Stimulated activated CD8-positive, alpha-beta memory T cell treated with anti-CD3 and anti-CD28 coated beads, Interleukin-12 subunit alpha, Interleukin-12 subunit beta, amount 100 ng/mL, for 4 hours (primary cell): ENCODE measurements at places on chromosomes 16 and 17.
A peak's percentile ranks its signal among the peaks of the same experiment; 100 is the strongest.

DNA sequence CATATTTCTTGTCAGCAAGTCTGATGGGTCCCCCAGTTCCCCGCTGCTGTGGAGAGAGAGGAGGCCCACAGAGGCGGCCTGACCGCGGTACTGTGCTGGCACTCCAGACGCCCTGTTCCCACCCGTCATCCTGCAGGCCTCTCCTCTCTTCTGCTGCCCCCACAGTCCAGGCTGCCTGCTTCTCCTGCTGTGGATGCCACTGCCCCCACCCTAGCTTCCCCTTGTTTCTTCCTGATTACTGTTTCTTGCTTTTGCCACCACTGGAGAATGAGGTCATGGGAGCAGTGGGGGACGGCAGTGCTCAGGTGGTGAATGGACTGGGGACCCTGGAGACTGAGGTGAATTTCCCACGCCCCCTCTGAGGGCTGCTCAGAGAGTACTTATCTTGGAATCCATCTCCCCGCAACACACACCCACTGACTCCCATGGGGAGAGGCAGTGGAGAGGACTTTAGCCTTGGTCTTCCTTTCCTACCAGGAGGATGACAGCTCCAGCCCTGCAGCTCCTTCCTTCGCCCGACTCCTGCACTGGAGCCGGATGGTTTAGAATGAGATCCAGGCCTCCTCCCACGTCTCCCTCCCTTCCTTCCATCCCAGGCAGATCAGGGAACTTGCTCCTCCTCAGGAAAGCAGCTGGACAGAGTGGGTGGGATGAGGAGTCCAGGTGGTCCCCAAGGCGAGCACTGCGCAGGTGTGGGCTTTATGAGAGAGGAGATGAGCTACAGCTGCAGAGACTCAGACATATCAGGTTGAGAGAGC, 60.4 kb downstream of the PLXDC1 start:
- DNase-seq, result no peak

DNA sequence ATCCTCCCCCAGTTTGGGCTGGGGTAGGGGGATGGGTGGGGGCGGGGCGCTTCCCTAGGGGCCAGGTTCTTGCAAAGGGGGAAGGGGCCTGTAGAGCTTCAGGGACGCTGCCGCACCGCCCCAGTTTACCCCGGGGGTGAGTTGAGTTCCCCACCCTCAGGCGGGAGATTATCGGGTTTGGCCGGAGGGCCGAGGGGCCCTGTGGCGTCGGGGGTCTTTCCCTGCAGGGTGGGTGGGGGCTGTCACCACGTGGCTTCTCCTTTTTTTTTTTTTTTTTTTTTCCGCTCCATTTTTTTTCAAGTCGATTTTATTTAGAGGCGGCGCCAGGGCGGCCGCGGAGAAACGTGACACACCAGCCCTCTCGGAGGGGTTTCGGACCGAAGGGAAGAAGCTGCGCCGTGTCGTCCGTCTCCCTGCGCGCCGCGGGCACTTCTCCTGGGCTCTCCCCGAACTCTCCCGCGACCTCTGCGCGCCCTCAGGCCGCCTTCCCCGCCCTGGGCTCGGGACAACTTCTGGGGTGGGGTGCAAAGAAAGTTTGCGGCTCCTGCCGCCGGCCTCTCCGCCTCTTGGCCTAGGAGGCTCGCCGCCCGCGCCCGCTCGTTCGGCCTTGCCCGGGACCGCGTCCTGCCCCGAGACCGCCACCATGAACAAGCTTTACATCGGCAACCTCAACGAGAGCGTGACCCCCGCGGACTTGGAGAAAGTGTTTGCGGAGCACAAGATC, at the start of gene IGF2BP1:
Gene IGF2BP1, plus strand, starts transcription at position 283 of the 724 bp plus-strand sequence. Its CDS starts 361 bp downstream, at position 644.
- DNase-seq, result no peak

- no peak for DNase-seq
Measured at GRCh38 chr16:12084436-12084835, 107.9 kb downstream of the SNX29 start.

DNA sequence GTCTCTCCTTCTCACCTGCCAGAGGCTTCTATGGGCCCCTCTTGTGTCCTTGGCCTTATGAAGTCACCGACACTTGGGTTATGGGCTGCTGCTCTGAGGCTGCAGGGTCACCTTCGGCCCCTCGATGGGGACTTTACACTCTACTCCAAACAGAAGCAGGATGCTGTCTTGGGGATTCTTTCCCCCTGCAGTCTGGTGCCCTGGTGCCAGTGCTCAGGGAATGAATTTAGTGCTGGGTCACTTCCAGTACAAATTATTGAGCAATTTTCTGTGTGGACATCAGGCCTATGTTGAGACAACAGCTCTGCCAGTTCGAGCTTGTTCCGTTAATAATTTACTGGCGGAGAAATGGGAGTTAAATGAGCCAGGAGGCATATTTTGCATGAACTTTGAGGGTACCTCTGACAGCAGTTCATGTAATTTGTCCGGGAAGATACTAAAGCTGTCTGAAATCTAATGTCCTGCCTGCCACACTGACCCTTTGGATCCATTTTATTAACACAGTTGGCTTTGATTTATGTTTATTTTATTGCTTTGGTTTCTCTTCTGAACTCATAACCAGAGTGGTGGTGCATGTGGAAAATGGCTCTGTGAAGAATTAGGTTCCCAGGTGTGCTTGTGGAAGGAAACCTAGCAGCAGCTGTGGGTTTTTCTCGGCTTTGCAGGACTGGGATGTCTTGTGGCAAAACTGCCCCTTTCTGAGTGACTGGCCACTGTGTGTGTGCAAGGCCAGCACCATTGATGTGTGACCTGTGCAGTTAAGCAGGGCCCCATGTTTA, 34.1 kb upstream of the DHX8 start:
- no peak for DNase-seq

GRCh38 chr16:68086336-68086841, 1.2 kb downstream of the NFATC3 start:
- DNase-seq, result no peak

GRCh38 chr17:9050801-9051401, 29.6 kb downstream of the NTN1 start:
- DNase-seq, result no peak

DNA sequence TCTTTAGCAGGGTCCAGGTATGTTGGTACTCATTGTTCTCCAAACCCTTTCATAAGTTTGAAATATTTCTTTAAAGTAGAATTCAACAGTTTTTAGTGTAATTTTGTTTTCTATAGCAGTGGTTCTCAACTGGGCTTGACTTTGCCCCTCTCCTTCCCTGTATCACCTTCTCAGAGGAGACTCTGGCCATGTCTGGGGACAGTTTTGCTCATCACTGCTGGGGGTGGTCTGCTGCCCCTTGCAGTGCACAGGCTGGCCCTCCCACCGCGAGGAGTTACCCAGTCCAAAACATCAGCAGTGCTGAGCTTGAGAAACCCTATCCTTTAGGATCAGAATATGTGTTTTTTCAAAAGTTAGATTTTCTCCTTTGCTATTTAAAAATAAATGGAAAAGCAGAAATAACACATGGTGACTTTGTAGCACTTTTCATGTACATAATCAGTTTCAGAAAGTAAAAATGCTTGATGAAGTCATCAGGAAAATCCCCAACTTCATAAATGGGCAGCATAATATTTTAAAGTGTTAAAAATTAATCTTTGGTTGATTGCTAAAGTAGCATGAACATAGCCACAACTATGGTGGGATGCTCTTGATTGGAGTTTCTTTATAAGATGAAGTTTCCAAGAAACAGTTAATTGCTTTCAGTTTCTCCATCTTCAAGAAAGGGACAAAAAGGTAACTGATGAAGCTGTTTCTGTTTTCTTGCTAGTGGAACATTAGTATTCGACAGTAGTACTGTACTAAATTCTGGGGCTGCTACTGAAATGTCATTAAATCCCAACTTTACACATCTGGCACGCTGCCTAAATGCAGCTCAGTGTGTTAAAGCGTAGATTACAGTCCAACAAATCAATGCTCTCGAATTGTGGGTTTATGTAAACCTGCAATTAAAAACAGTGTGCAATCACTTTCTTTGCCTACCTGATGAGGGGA, 70.3 kb downstream of the NETO2 start:
- DNase-seq, result no peak

- DNase-seq, result no peak
Measured at GRCh38 chr16:8568231-8568617, 22.1 kb downstream of the TMEM114 start.

- no peak for DNase-seq
Measured at GRCh38 chr16:9033125-9033830, 58.2 kb upstream of the HAPSTR1 start.

DNA sequence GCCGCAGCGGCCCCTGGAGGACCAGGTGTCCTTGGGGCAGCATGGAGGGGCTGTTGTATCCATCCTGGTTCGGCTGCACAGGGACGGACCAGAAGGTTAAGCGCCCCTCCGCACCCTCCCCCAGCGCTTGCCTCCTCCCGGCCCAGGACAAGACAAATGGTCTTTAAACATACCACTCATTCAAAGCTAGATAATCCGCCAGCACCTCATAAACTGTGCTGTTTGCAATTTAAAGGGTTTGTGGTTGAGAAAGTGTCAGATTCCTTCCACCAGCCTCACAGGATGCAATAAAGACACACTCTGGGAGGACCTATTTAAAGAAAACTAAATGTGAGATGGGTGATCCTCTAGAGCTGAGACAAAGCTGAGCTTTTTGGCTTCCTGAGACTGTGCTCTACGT, 426.2 kb upstream of the EEF2KMT start:
- no peak for DNase-seq

- DNase-seq, result peak; percentile 45
Measured at GRCh38 chr16:3157229-3158025, 22.6 kb downstream of the ZNF213 start.

- DNase-seq, result no peak
Measured at GRCh38 chr16:82741073-82741615, 114.4 kb downstream of the CDH13 start.

DNA sequence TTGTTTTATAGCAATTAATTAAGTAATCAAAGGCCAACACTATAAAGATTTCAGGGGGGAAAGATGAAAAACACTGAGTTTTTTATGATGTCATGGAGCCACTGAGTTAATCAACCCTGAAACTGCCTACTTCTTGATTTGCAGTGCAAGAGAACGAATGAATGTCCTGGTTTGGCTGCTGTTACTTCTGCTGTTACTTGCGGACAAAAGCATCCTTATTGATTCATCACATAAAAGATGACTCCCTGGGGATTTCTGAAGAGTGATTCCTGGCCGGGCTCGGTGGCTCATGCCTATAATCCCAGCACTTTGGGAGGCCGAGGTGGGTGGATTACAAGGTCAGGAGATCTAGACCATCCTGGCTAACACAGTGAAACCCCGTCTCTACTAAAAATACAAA, 10.9 kb upstream of the SPNS3 start:
- DNase-seq, result no peak

DNA sequence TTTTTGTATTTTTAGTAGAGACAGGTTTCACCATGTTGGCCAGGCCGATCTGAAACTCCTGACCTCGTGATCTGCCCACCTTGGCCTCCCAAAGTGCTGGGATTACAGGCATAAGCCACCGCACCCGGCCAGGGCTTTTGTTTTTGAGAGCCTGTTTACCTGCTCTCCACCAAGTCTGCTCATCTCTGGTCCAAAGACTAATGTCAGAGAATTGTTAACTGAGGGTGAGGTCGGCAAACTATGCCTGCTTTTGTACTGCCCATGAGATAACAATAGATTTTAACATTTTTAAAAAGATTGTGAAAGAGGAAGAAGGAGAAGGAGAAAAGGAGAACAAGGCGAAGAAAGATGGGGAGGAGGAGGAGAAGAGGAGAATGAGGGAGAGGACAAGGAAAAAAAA, 26.0 kb downstream of the TMEM238L start:
- no peak for DNase-seq

GRCh38 chr17:44236444-44236991, 17.0 kb upstream of the UBTF start:
- no peak for DNase-seq

- no peak for DNase-seq
Measured at GRCh38 chr16:13756411-13757140, 163.4 kb upstream of the ERCC4 start.

- no peak for DNase-seq
Measured at GRCh38 chr17:182050-182751, 751 bp upstream of the DOC2B start.

- no peak for DNase-seq
Measured at GRCh38 chr17:55340176-55340575, 75.4 kb downstream of the HLF start.

DNA sequence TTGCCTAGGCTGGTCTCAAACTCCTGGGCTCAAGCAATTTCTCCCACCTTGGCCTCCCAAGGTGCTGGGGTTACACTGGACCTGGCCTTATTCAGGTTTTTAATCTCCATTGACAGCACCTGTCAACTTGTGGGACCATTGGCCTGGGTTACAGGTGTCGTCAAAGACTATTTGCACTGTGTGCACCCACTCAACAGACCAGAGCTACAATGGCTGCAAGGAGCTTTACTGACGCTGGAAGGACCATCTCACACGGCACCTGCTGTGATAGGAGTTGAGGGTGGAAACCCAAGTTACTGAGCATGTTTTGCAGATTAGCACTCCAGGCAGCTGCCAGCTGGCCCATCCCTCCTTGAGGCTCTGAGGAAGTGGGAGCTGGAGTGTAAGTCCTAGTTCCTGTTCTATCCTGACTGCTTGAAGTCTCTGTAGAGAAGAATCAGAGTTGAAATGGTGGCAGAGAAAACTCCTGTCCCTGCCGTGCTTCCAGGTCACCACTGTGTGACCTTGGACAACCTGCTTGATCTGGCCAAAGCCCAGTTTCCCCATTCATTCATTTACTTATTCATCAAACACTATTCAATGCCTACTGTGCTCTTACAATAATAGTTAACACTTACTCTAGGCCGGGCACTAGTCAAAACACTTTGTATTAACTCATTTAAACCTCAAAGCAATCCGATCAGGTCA, 42.4 kb upstream of the LONP2 start:
- no peak for DNase-seq

DNA sequence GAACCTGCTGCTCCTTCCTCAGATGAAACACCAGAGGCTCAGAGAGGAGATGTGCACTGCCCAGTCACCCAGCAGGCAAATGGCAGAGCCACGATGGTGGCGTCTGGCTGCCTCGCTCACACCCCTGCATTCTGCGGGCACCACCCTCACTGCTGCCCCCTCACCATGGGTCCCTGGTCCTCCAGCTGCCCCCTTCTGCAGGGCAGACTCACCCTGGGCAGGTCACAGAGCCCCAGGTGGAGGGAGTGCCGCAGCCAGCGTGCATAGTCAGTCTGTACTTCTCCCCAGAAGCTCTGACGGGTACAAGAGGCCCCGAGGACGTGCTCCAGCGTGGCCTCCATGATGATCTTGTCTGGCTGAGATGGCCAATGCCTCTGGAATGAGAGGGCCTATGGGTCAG, 52.9 kb downstream of the RMI2 start:
- DNase-seq, result no peak

- peak; percentile 63 for DNase-seq
Measured at GRCh38 chr16:84514874-84515835, 10.7 kb upstream of the MEAK7 start.

DNA sequence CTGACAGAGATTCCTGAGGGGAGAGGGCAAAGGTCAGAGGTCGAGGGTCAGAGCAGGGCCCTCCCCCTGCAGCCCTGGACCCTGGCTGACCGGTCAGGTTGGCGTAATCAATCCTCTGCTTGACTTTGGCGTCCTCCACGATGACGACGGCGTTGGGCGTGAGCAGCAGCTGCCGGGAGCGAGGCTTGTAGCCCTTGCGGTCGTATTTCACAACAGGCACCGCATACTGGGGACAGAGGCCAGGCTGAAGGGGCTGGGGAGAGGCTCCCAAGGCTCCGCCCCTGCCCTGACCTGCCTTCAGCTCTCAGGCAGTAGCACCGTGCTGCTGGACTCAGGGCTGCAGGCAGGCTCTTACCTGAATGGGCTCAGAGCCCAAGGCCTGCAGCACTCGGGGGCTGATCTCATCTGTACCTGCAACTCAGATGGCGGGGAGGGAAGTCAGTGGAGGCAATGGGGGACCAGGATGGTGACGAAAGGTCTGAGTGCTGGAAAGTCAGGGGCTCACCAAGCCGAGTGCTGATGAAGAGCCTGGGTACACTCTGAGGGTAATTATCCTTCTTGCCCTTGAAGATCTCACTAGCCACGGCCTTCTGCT, 12.0 kb upstream of the CRK start:
- DNase-seq, result no peak
